ENCODE measurements at places on chromosomes 6 and 20.
A peak's percentile ranks its signal among the peaks of the same experiment; 100 is the strongest.

DNA sequence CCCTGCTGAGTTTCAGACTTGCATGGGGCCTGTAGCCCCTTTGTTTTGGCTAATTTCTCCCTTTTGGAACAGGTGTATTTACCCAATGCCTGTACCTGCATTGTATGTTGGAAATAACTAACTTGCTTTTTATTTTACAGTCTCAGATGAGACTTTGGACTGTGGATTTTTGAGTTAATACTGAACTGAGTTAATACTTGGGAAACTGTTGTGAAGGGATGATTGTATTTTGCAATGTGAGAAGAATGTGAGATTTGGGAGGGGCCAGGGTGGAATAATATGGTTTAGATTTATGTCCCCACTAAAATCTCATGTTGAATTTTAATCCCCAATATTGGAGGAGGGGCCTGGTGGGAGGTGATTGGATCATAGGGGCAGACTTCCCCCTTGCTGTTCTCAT is 99.1 kb upstream of the IRAK1BP1 start:
- DNase-seq: no peak

DNA sequence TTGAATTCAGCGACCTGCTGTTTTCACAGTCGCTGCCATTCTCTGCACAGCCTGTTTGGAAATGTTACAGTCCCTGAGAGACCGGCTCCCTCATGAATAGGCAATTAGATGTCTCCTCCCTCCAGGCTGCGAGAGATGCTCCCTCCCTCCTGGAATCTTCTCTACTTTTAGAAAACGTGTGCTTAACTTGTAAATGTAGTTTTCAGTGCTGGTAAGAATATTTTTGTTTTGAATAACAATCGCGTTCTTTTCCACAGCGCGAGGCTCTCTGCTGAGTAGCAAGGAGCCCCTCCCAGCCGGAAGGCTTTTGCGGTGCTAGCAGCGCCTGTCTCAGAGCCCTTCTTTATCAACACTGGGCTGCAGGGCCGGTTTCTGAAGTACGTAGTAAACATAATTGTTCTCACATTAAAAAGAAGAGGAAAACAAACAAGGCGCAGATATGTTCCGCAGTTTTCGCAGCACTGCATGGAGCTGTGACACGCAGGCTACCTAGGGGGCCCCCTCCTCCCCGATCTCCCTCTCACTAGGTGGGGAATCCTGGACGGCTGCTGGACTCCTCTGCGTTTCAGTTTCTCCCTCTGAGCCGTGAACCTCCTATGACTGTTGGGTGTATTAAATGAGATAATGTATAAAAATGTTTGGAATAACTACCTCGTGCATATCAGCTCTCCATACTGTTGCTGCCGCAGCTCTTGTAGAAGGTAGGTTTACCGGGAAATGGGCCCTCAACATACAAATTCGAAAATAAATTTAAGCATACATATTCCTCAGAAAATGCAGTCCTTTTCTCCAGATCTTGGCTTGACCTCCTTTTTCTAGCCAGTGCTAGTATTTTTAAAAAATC is 79.0 kb upstream of the SPACA1 start:
- peak; percentile 41 for DNase-seq

GRCh38 chr6:82484001-82484400 is 120.4 kb downstream of the TPBG start:
- DNase-seq: no peak

DNA sequence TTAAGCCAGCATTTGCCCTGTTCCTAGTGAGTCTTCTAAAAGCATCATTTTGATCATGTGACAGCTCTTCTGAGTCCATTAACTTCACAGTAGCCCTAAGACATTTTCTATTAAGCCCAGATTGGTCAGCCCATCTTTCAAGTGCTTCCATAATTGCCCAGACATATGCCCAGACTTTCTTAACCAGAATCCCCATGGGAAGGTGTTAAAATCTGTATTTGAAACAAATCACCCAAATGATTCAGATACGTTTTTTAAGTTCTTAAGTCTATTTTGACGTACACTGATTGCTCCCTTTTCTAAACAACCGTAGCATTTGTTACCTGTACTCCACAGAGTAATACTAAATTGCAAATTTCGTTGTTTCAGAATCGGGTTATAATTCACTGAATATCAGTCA is 89.3 kb downstream of the BCAS1 start:
- DNase-seq: no peak

GRCh38 chr6:106377061-106377540 is 16.6 kb downstream of the CRYBG1 start:
- no peak for DNase-seq

- DNase-seq: no peak
These were observed 28.3 kb downstream of the PREX1 start for GRCh38 chr20:48799328-48800105.

GRCh38 chr6:133894795-133895358 is 6.0 kb downstream of the TCF21 start:
- no peak for DNase-seq

DNA sequence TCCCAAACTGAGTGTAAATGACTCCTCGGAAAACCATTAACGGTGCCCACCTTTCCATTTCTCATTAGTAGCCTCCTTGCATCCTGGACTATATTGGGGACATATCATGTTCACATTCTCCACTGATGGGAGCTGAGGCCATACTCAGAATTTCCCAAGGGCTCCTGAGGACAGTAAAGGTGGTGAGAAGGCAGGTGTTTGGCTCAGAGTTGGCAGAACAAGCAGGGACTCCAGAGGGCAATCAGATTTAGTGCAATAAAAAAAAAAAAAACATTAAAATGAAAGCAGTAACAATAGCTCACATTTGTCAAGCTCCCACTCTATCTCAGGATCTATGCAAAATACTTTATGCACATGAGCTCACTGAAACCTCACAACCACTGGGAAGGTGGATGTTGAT is 401.4 kb downstream of the MAFB start:
- no peak for DNase-seq

GRCh38 chr6:120894077-120894476 is 440.2 kb downstream of the TBC1D32 start:
- no peak for DNase-seq

GRCh38 chr6:44868910-44869309 is 459.2 kb upstream of the RUNX2 start:
- DNase-seq: no peak

DNA sequence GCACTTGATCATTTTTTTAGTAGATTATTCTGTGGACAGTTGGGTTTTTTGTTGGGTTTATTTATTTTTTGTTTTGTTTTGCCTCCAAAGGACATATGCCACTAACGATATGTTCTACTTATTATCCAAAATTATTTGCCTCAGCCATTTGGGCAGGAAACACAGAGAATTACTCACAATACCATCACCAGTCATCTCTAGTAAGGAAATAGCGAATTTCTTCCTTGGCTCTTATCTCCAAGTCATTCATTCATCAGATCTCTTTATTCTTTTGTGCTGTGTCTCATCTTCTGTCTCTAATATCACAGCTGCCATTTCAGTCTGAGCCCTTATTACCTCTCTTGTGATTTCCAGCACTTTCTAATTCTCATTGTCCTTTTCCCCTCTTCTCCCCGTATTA is 130.4 kb upstream of the SMLR1 start:
- no peak for DNase-seq

DNA sequence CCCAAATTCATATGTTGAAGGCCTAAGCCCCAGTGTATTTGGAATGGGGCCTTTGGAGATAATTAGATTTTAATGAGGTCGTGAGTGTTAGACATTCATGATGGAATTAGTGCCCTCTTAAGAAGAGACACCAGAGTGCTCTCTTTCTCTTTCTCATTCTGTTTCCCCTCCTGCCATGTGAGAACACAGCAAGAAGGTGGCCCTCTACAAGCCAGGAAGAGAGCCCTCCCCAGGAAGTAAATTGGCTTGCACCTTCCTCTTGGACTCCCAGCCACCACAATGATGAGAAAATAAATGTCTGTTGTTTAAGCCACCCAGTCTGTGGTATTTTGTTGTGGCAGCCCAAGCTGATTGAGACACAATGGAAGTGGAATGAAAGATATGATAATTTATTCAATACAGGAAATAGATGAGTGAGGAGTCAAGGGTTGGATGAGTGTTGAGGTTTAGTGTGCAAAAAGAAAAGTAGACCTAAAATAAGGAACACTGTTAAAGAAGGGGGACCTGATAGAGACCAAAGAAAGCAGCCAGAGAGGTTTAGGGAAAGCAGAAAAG is 25.9 kb upstream of the ATXN1 start:
- DNase-seq: no peak

DNA sequence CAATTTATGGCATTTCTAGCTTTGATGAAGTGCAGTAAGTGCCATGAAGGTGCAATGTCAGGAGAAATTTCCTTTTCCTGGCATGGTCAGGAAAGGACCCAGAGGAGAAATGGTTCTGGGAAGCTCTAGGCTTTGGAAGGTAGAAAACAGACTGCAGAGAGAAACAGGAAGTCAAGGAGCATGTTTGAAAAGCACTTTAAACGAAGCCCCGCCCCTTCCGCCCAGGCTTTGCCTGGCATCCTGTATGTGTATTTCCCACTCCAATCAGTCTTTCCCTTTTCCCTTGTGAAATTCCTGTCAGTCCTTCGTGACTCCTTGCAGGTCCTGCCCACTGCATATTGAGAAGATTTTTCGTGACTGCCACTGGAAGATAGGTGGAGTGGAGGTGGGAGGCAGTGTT is 320.9 kb upstream of the SASH1 start:
- DNase-seq: peak; percentile 28

DNA sequence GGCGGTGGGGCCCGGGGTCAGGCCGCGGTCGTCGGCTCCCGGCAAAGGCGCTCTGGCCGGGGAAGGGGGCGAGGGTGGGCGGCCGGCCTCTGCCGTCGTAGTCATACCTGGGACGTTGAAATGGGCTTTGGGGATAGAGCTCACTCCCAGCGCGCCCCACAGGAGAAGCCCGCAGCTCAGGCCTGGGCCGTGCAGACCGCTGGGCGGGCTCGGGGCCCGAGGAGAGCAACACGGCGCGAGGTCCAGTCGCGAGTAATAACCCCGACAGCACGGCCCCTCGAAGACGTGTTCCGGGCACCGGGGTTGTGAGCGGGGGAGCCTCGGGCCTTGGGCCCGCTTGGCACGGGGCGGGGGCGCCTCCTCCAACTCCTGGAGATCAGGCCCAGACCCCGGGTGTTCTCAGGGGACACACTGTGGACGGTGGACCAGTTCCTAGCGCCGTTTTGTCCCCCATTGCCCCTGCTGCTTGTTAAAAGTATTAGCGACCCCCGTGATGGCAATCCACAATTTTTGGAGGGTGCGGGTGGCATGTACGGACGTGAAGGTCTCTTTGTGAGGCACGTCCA is 10.9 kb downstream of the FOXC1 start:
- no peak for DNase-seq

GRCh38 chr20:59221707-59222252 is 58.2 kb downstream of the ZNF831 start:
- DNase-seq: no peak

- DNase-seq: no peak
These were observed 34.4 kb upstream of the ARHGAP18 start for GRCh38 chr6:129744201-129744879.

GRCh38 chr6:41555326-41556300 is 9.4 kb downstream of the FOXP4 start:
- no peak for DNase-seq

DNA sequence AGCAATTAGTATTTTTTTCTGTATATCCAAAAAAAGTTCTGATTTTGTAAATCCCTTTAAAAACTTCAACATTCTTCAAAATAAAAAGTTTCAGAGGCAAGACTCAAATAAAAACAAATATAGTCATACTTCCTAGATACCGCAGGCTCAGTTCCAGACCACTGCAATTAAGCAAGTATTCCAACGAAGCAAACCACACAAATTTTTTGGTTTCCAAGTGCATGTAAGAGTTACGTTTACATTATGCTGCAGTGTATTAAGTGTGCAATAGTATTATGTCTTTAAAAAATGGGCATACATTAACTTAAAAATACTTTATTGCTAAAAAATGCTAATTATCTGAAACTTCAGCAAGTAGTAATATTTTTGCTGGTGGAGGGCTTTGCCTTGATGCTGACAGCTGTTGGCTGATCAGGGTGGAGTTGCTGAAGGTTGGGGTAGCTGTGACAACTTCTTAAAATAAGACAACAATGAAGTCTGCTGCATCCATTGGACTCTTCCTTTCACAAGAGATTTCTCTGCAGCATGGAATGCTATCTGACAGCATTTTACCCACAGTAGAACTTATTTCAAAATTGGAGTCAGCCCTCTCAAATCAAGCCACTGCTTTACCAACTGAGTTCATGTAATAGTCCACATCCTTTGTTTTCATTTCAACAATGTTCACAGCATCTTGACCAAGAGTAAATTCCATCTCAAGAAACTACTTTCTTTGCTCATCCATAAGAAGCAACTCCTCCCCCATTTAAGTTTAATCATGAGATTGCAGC is 46.0 kb downstream of the PHIP start:
- DNase-seq: no peak

DNA sequence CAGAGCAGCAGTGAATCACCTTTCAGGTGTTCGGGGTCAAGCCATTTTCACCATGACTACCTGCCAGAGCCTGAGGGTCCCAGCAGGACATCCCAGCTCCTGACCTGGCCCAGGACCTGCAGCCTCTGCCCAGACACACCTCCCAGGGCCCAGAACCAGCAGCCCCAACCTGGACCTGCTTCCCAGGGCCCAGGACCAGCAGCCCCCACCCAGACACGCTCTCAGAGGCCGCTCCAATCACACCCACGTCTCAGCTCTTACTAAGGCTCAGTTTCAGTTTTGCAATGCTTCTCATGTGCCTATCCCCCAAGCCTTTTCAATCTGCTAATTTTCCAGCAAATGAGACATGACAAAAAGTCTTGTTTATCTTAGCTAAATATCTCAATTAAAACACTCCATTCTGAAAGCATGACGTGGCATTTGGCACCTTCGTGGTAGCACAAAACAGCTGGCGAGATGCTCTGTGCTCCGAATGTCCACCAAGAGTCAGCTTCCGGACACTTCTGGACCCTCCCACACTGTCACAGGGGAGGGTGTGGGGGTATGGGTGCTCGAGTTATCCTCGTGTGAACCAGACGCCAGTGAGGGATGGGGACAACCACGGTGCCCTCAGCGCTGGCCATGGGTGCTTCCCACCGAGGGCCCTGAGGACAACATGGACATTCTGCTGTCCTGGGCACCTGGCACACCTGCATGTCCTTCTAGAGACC is 253.2 kb downstream of the DLL1 start:
- DNase-seq: peak; percentile 32

Data from left colon (tissue), 2 donors.